ENCODE measurements at places on chromosomes 12 and 14.

DNA sequence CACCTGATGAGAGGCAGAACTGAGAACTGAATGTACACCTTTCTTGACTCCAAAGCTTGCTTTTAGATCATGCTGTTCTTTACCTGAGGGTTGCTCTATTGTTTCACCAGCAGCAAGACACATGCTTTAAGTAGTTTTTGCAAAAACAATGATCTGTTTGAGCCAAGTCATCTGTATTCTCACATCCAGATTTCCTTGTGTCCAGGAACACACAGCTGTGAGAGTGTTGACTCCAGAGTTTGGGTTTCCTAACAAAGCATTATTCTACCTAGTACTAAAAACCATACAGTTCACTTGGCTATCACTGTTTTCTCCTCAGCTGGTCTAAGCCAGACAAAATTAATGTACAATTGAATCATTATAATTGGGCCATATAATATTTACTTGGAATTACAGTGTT, 120.4 kb downstream of the STAB2 start:
- no peak for DNase-seq

DNA sequence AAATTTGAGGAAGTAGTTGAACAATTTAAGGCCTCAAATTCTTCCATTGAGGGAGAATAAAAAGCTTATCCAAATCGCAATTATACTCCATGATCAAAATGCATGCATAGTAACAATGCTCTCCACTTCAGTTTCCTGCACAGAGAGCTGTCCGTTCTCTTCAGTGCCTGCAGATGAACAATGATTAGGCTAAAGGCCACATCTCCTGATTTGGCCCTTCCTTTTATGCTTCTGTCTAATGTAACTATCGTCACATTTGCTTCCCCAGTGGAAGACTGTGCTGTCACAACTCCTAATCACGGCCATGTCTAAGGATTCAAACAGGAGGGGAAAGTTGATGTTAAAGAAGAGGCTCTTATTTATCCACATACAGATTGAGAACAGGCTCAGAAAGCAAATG, 113.6 kb upstream of the NPAS3 start:
- no peak for DNase-seq

DNA sequence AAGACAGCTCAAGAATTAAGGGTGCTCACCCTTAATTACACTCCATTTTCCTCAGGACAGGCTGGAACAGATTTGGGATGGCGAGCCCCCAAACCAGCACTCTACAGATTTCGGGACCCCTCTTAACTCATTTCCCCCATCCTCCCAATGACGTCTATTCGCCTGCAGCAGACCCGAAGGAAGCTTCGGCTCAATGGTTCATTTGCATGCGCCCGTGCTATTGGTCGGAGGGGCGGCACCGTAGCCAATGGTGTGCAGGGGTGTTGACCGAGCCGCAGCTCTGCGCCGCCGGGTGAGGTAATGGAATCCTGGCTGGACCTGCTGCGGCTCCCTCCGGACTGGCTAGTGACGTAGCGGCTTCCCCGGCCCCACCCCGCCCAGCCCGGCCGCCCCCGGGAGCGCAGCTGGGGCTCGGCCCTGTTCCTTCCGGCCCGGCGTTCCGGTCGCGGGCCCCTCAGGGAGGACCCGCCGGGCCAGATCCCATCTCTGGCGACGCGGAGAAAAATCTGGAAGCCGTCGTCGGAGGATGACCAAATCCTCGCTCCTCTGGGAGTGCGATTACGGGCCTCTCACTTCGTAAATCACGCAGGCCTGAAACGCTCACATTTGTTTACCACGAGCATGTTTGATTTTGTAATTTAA, 18.3 kb upstream of the NR4A1 start:
- peak; percentile 87 for DNase-seq

DNA sequence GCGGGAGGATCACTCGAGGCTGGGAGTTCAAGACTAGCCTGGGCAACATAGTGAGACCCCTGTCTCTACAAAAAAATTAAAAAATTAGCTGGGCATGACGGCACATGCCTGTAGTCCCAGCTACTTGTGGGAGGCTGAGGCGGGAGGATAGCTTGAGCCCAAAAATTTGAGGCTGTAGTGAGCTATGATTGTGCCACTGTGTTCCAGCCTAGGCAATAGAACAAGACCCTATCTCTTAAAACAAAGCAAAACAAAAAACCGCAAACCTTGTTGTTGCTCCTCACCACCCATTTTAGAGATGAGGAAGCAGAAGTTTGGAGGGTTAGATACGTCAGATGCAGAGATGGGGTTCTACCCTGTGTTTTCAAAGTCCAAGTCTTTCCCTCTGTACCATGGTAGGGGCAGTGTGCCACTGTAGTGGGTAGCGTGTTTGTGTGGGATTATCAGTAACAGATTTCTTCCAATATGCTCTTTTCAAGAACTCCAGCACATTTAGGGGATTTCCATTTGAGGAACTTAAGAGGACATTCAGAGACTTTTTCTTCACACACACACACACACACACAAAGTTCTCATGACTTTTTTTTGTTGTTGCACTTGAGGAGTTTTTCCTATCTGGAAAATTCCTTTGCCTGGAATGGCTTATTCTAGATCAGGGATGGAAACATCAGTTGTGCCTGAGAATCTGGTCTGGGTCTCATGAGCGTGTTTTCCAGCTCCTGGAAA, 186.5 kb downstream of the CHST11 start:
- DNase-seq, result no peak

DNA sequence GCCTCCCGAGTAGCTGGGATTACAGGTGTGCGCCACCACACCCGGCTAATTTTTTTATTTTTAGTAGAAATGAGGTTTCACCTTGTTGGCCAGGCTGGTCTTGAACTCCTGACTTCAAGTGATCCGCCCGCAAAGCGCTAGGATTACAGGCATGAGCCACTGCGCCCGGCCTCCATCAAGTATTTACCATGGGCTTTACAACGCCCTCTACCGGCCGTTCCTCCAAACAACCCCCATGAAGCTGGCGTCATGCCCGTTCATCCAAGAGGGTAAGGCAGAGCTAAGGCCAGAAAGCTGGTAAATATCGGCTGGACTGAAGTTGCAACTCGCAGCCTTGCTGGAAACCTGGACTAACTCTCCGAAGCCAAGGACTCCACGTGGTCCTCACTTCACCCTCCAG, 41.6 kb downstream of the RNF34 start:
- no peak for DNase-seq

- DNase-seq, result no peak
Measured at GRCh38 chr14:64213086-64213485, 81.1 kb downstream of the ESR2 start.

Measured in AG04449 (cell line).